ENCODE measurements at places on chromosomes 3 and 15.

DNA sequence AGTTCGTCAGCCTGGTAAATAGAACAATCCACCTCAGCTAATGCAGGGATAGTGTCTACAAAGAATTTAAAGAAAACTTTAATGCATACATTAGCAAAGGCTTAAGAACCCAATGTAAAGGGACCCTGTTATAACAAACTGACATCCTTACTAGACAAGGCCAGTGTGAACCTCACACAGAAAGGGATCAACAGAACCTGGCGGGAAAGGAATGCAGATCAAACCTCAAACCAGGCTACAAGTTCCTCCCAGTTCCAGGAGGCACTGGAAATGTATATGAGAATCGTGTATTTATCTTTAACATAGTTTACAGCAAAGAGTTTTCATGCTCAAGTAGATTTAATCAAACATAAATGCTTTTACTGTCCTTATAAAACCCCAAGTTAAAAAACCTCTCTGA is 37.6 kb upstream of the ATP11B start:
- DNase-seq = no peak

DNA sequence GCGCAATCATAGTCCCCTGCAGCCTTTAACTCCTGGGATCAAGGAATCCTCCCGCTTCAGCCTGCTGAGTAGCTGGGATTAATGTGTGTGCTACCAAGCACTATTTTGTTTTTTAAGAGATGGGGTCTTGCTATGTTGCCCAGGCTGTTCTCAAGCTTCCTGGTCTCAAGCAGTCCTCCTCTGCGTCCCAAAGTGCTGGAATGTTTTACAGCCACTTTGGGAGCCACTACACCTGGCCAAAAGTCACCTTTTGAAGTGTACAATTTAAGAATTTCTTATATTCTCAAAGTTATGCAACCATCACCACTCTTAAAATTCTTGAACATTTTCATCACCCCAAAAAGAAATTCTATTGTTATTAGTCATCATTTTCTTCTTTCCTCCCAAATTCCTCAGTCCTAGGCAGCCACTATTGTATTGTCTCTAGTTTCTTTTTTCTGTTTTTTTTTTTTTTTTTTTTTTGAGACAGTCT is 17.8 kb downstream of the CDV3 start:
- no peak for DNase-seq

DNA sequence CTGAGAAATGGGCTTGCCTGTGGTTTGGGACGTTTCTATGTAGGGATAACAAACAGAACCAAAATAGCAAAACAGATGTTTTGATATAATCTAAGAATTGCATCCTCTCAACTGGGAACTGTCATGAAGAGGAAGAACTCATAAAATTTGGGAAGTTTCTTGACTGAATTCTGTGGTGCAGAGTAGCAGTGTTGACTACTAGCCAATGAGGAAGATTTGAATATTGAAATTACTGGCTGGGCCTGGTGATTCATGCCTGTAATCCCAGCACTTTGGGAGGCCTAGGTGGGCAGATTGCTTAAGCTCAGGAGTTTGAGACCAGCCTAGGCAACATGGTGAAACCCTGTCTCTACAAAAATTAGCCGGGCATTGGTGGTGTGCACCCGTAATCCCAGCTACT is 42.2 kb downstream of the ZNF609 start:
- DNase-seq = no peak

GRCh38 chr3:63046580-63046979 is 171.4 kb upstream of the CADPS start:
- DNase-seq = no peak
